ENCODE measurements at places on chromosomes 4 and X.
A peak's percentile ranks its signal among the peaks of the same experiment; 100 is the strongest.

GRCh38 chrX:19794690-19795089 is 92.7 kb downstream of the SH3KBP1 start:
- no peak for DNase-seq
- no peak overlapping the region for H3K4me3 ChIP-seq
- H3K27ac ChIP-seq = peak overlapping the region; percentile 96

DNA sequence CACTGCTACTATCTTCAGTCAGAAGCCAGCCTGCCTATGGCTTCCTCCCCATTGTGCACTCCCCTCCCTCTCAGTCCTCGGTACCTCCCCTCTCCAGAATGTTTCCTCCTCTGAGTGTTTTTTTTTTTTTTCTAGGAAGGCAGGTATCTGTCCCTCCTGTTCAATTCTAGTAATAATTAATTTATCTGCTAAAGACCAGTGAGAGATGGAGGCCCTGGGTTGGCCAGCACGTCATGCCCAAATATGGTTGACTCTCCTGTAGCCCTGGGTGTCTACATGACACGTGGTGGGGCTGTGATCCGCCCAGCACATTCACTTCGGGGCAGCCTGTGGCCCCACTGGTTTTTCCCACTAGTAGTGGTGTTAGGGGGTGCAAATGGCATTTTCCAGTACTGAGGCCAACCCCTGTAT is 1.8 kb downstream of the FLNA start:
- peaks cover 36% of the 10 kb centered on the region for H3K4me1 ChIP-seq
- peak overlapping the region; percentile 75 for H3K4me3 ChIP-seq
- no peaks in the 10 kb centered on the region for H3K27me3 ChIP-seq
- peak; percentile 50 for DNase-seq
- peak overlapping the region; percentile 82 for H3K27ac ChIP-seq

- no peaks in the 10 kb centered on the region for H3K36me3 ChIP-seq
- no peak overlapping the region for H3K4me3 ChIP-seq
- no peaks in the 10 kb centered on the region for H3K4me1 ChIP-seq
- no peak overlapping the region for H3K27ac ChIP-seq
- DNase-seq = no peak
- peaks cover 56% of the 10 kb centered on the region for H3K27me3 ChIP-seq
Observed at GRCh38 chrX:17078031-17078720, 131.7 kb downstream of the REPS2 start.

DNA sequence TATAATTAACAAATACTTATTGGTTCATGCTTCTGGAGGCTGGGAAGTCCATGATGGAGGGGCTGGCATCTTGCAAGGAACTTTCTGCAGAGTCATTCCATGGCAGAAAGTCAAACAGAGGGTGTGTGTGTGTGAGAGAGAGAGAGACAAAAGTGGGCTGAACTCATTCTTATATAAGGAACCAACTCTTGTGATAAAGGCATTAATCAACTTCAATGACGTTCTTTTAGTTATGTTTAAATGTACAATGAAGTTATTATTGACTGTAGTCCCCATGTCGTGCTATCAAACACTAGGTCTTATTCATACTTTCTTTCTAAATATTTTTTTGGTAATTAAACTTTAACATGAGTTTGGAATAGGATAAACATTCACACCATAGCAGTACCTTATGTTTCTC is 1408.8 kb downstream of the STIM2 start:
- H3K27me3 ChIP-seq = no peaks in the 10 kb centered on the region
- H3K4me3 ChIP-seq = no peak overlapping the region
- H3K4me1 ChIP-seq = no peaks in the 10 kb centered on the region
- H3K36me3 ChIP-seq = no peaks in the 10 kb centered on the region
- DNase-seq = no peak

- H3K36me3 ChIP-seq = no peaks in the 10 kb centered on the region
- no peaks in the 10 kb centered on the region for H3K27me3 ChIP-seq
- no peak for DNase-seq
- no peak overlapping the region for H3K27ac ChIP-seq
- no peaks in the 10 kb centered on the region for H3K4me1 ChIP-seq
Observed at GRCh38 chr4:88341227-88342192, 37.1 kb upstream of the HERC6 start.

GRCh38 chr4:169362607-169363006 is 91.9 kb upstream of the SH3RF1 start:
- DNase-seq = no peak
- H3K4me1 ChIP-seq = no peaks in the 10 kb centered on the region
- no peak overlapping the region for H3K27ac ChIP-seq
- H3K4me3 ChIP-seq = no peak overlapping the region
- no peaks in the 10 kb centered on the region for H3K36me3 ChIP-seq
- H3K27me3 ChIP-seq = peaks cover 6% of the 10 kb centered on the region

GRCh38 chrX:261167-261918 is 19.8 kb upstream of the PLCXD1 start:
- no peaks in the 10 kb centered on the region for H3K4me1 ChIP-seq
- H3K27me3 ChIP-seq = no peaks in the 10 kb centered on the region
- no peak overlapping the region for H3K27ac ChIP-seq

DNA sequence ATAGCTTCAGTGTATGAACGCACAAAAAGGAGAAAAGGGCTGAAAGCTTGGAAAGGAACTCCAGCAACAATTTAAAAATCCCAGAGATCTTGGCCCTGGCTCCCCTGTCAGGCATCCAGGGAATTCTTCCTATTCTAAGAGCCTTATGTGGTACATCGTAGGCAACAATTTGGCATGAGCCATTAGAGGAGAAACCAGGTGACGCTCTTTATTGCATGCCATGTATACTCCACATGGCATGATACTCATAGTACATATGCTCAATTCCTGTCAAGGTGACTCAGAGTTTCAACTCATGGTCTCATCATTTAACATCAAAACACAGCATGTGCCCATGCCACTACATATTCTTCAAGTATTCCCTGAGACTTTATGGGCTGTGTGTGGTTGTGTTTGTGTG is 191.3 kb downstream of the OR13H1 start:
- H3K27me3 ChIP-seq = no peaks in the 10 kb centered on the region
- peaks cover 18% of the 10 kb centered on the region for H3K4me1 ChIP-seq
- H3K36me3 ChIP-seq = peaks cover 6% of the 10 kb centered on the region
- H3K27ac ChIP-seq = peak overlapping the region; percentile 75

- H3K4me1 ChIP-seq = peaks cover 23% of the 10 kb centered on the region
- DNase-seq = peak; percentile 71
- H3K4me3 ChIP-seq = peak overlapping the region; percentile 79
- peaks cover 40% of the 10 kb centered on the region for H3K27me3 ChIP-seq
- H3K27ac ChIP-seq = peak overlapping the region; percentile 88
- H3K36me3 ChIP-seq = peaks cover 12% of the 10 kb centered on the region
Observed at GRCh38 chrX:118974908-118975671, 672 bp downstream of the LONRF3 start.

- no peaks in the 10 kb centered on the region for H3K36me3 ChIP-seq
- no peak within 1 kb of the TSS for H3K27ac ChIP-seq
- peaks cover 23% of the 10 kb centered on the region for H3K4me1 ChIP-seq
- peak; percentile 53 for DNase-seq
- peak within 1 kb of the TSS; percentile 77 for H3K4me3 ChIP-seq
- H3K27me3 ChIP-seq = peaks cover 79% of the 10 kb centered on the region
Observed at GRCh38 chr4:154743683-154744340, at the start of gene LRAT. LRAT (plus strand) TSS chr4:154744000; CDS start chr4:154744327, 327 bp downstream.

DNA sequence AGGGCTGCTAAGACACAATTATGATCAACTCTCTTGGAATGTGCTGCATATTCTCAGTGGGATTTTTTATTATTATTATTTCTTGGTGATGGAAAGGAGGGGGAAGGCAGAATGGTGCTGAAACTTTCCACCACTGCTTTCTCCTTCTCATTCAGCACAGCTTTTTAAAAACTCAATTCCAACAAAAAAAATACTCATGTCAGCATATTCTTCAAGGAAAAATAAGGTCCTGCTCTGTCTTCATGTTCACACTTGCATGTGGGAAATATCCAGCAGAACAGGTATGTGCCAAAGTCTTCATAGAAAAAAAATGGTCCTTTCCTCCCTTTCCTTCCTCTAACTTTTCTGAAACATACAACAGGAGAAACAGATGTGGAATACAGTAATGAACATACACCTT is 144.0 kb upstream of the ADAMTS3 start:
- H3K4me1 ChIP-seq = no peaks in the 10 kb centered on the region
- no peak for DNase-seq
- H3K27me3 ChIP-seq = no peaks in the 10 kb centered on the region
- no peaks in the 10 kb centered on the region for H3K36me3 ChIP-seq

- DNase-seq = no peak
- no peak overlapping the region for H3K27ac ChIP-seq
- no peaks in the 10 kb centered on the region for H3K27me3 ChIP-seq
- no peak overlapping the region for H3K4me3 ChIP-seq
Observed at GRCh38 chr4:96194993-96195392, 355.1 kb downstream of the PDHA2 start.

DNA sequence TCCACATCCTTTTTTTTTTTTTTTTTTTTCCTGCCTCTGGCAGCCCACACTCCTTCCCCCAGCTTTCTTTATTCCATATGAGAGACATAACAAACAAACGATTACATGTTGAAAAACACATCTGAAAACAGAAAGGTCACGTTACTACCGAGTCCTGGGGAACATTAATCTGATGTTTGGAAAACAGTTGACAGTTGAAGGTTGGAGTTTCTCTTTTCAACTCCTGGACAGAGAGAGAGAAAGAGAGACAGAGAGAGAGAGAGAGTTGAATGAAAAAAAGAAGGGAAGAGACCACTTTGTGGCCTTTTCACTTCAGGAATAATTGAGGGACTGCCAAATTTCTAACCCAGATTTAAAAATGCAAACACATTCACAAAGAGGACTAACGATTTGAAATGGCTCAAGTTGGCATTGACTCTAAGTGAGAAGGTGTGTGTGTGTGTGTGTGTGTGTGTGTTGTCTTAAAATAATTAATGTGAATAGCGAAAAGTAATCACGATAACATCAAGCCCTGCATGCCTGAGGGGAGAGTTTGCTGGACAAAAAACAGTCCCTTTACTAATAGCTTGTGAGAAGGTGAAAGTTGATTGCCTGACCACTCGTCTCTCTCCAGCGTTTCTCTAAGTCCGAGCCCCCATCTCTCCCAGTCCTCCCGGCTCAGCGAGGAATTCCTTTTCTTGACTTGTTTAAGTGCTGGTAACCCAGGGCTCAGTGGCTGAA is 67.3 kb downstream of the FBXO8 start:
- peaks cover 90% of the 10 kb centered on the region for H3K27me3 ChIP-seq
- H3K4me1 ChIP-seq = peaks cover 52% of the 10 kb centered on the region
- H3K36me3 ChIP-seq = no peaks in the 10 kb centered on the region
- H3K4me3 ChIP-seq = no peak overlapping the region
- no peak for DNase-seq
- H3K27ac ChIP-seq = no peak overlapping the region

GRCh38 chr4:138494116-138494515 is 252.0 kb upstream of the SLC7A11 start:
- no peak overlapping the region for H3K4me3 ChIP-seq
- H3K27ac ChIP-seq = no peak overlapping the region
- no peaks in the 10 kb centered on the region for H3K36me3 ChIP-seq
- H3K4me1 ChIP-seq = no peaks in the 10 kb centered on the region
- no peaks in the 10 kb centered on the region for H3K27me3 ChIP-seq
- no peak for DNase-seq

DNA sequence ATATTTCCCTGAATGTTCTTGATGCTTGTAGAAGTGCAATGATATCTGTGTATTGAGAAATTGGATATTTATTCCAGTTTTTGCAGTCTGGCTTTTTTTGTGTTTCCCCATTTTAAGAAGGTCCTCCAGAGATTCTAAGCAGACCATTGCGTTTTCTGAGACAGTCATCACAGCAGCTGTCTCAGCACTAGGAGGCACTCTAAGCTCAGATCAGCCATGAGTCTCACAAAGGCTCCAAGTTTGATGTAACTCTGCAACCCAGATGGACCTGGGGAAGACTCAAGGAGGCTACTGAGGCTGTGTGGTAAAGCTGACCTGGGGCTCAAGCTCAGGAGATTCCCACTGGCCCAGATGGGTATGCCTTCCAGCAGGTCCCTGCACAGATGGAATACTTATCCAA is 89.3 kb upstream of the CYLC1 start:
- DNase-seq = no peak
- H3K36me3 ChIP-seq = no peaks in the 10 kb centered on the region
- H3K27me3 ChIP-seq = peaks cover 10% of the 10 kb centered on the region
- no peak overlapping the region for H3K27ac ChIP-seq

DNA sequence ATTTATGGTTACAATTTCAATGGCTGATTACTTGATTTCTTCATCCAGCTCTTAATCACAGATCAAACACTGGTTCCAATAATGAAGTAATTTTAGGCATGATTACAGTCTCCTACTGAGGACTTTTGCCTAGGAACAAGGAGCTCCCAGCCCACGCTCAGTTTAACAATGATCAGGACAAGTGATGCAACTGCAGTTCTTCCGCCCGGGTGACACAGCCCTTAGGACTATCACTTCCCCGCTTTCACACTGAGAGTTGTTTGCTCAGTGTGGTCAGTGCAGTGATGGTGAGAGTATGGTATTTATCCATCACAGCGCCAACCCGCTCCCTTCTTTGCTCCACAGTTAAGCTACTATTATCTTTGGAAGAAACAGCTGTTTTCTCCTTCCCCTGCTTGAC is 203.2 kb upstream of the MBNL3 start:
- no peak for DNase-seq
- no peaks in the 10 kb centered on the region for H3K4me1 ChIP-seq
- no peaks in the 10 kb centered on the region for H3K36me3 ChIP-seq
- H3K4me3 ChIP-seq = no peak overlapping the region
- H3K27ac ChIP-seq = no peak overlapping the region

Measured in activated T-cell treated with anti-CD3 and anti-CD28 coated beads, Interleukin-2, amount 50 U/mL, for 24 hours (primary cell).